Astrocyte of the spinal cord (primary cell): ENCODE measurements at places on chromosomes 2 and 18.
A peak's percentile ranks its signal among the peaks of the same experiment; 100 is the strongest.

GRCh38 chr2:128549646-128550260 is 231.1 kb upstream of the HS6ST1 start:
- peak; percentile 47 for DNase-seq

GRCh38 chr2:164667566-164667965 is 46.3 kb upstream of the GRB14 start:
- DNase-seq = peak; percentile 7

GRCh38 chr2:216236486-216236885 is 127.3 kb downstream of the XRCC5 start:
- no peak for DNase-seq

DNA sequence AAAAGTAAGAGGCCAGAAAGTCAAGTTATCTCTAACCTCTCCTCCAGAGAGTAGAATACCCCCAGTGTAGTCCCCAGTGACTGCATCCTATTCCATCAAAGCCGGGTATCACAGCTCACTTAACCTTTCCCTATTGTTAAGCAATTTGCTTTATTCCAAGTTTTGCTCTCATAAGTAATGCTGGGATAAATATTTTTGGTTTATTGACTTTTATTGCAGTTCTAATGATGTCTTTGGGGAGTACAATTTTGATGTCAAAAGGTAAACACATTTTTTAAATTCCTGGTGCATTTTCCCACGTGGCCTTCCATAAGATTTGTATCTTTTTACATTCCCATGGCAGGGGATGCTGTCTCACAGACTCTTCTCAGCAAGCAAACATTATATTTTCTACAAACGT is 43.3 kb downstream of the CMPK2 start:
- DNase-seq = no peak

DNA sequence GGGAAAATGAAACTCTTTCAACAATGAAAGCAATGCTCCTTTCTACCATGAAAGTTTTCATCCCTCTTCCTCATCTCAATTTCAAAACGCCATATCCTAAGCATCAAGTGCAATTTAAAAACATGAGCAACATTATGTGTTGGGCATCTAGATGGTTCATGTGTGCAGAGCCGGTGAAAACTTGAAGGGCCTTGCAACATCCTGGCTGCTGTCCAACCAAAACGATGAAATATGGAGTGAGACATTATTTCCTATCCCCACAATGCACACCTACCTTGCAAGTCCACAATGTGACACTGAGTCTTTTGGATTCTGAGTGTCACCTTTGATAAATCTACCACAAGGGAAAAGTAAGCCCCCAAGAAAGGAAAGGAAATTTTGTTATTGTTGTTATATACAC is 110.0 kb downstream of the NCKAP5 start:
- DNase-seq = peak; percentile 20

DNA sequence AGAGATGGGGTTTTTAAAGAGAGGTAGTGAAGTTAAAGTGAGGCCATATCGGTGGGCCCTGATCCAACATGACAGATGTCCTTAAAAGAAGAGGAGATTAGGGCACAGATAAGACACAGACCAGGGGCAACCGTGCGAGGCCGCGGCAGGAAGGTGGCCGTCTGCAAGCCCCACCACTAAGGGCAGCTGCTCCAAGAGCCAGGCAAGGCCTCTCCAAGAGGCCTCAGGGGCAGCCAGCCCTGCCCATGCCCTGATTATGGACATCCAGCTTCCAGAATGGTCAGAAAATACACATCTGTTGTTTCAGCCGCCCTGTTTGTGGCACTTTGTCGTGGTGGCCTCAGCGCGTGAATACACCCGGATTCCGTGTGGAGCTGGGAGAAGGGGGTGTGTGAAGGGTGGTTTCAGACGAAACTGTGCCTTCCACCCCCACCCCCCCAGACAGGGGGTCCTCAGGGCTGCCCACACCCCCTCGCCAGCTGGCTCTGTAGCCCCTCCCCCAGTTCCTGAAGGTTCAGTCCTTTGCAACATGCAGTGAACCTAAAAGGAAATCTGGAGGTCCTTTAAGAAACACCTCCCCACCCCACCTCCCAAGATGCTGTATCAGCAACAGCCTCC is 74.1 kb upstream of the SMAD7 start:
- DNase-seq = no peak

DNA sequence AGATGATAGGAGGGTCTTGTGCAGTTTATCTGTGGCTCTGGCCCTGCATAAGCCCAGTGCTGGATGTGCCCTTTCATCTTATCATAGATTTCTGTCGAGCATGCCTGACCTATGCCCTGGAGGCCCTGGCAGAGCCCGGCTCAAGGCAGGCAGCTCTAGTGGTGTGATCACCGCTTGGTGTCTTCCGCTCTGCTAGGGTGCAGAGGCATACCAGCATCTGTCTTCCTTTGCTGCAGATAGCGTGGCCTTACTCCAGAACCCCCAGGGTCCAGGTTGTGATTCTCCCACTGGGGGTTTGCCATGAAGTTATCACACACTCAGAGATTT is 13.7 kb upstream of the TRAF3IP1 start:
- DNase-seq = no peak
